ENCODE measurements at places on chromosomes 6 and 20.

DNA sequence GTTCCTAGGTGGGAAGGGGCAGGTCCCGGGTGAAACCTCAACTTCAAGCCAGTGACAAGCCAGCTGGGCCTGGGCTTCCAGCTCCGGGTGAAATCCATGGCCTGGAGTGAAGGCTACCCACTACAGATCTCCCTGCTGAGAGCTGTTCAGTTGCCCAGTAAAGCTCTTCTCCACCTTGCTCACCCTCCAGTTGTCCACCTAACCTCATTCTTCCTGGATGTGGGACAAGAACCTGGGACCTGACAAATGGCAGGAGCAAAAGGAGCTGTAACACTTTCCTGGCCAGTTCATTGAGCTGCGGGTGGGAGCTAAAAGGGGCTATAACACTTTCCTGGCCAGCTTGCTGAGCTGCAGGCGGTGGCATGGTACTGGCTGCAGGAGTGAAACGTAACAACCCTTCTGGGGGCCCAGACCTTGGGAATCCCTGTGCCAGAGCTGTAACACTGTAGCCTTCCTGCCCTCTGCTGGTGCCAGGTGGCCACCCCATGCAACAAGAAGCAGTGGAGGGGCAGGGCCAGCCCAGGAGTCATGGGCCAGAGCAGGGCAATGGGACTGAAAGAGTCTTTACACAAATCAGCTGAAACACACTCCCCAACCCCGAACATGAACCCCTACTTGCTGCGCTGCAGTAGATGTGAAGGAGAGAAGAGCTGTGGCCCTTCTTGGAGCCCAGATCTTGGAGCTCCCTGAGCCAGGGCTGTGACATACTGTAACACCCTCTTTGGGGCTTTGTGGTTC lies 3.6 kb upstream of the HINT3 start:
- DNase-seq: no peak

DNA sequence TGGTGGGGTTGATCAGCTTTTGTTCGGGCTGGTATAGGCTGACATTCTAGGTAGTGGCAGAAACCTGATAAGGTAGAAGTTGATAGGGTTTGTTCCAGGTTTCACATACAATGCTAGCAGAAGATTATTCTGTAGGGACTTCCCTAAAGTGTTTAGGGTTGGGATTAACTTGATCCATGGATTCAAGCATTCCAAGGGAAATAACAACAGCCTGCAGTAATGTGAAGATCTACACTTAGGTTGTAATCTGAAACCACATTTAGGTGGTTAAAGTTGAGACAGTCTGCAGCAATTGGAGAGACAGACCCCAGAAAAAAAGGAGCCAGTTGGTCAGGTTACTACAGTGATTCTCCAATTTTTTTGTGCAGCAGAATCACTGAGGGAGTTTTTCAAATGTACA lies 56.1 kb downstream of the GJA1 start:
- no peak for DNase-seq

GRCh38 chr6:106773522-106773921 lies 144.1 kb downstream of the QRSL1 start:
- no peak for DNase-seq

GRCh38 chr6:152573762-152574161 lies 63.4 kb downstream of the SYNE1 start:
- no peak for DNase-seq

- no peak for DNase-seq
Observed at GRCh38 chr6:110357664-110358552, at the start of gene METTL24. METTL24 (minus strand) TSS chr6:110358349; CDS start chr6:110358272, 77 bp downstream.

DNA sequence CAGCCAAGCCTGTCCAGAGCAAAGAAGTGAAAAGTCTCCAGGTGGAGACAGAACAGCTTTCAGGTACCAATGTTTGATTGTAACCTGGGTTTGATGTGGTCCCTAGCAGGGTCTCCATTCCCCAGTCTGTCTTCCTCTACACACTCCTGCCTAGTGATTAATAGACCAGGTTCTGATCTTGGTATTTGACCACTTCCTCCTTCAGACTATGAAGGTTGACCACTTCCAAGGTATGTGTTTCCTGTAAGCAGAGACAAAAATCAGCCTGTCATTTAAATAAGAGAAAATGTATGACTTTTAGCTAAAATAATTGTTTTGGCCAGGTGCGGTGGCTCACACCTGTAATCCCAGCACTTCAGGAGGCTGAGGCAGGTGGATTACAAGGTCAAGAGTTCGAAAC lies 41.8 kb upstream of the TOP1 start:
- DNase-seq: no peak

- no peak for DNase-seq
Observed at GRCh38 chr6:63787021-63787420, 151.4 kb downstream of the PHF3 start.

DNA sequence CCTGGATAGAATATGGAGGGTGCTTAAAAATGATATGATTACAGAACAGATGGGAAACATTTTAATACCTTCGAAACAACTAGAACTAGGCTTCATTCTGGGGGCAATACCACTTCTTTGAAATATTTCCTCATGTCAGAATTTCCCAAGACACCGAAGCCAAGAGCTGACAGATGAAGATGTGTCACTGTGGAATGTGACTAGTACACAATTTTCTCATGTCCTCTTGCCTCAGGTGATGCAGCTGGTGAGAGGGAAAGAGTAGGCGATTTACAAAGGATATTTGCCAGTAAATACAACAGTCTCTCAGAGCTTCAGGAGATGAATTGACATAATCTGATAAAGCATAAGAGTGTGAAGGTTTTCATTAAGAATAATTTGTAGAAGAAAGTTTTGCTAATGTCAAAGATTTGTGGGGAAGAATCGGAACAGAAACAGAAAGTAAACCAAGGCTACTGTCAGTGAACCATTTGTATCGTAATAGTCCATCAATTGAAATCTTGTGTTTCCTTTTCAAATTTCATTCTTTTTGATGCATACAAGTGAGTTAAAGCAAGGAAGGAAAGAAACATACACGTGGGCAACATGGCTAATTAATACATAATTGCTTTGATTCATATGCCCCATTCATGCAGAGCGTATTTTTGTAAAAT lies 164.7 kb upstream of the CCN2 start:
- DNase-seq: no peak

All from NCI-H1417 treated with DMSO at 0.1 percent for 48 hours (cell line).